ENCODE measurements at places on chromosomes 4 and X.
A peak's percentile ranks its signal among the peaks of the same experiment; 100 is the strongest.

GRCh38 chr4:8160572-8160971 is 2.0 kb upstream of the ABLIM2 start:
- DNase-seq: no peak

DNA sequence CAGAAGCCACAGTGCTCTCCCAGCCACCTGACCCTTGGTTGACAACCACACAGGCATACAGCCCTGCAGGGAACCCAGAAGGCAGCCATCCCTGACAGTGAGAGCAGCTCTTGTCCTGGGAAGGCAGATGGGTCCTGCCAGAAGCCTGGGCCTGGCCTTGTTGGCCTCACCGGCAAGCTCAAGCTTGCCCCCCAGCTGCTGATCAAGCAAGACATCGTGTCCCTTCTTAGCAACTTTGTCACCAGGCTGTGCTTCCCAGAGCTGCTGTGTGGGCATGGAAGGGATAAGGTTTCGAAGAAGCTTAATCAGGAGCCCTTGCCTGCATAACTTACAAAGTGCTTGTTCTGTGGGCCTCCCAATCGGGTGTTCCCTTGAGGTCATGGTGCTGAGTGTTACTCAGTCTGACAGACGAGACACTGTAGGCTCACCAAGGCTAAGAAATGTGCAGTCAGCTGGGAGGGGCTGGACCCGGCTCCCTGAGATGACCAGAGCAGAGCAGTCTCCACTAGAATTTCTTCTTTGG is 6.8 kb upstream of the ABLIM2 start:
- DNase-seq: no peak

DNA sequence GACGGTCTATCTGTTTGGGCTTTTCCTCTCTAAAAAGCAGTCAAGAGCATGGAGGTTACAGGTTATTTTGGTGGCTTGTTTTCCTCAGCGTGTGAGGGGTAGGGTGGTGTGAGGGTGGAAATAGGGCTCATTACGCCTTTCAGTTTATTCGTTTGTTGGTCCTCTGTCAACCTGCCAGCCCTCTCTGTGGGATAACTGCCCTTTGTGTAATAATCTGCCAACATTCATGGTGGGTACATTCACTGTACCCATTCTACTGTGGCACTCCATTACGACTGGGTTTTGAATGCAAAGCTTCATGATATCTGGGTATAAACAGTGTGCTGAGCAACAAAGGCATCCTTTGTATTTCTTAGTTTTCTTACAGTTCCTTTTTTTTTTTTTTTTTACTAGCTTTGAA is 136.4 kb downstream of the ADGRL3 start:
- DNase-seq: no peak

GRCh38 chr4:118772081-118772766 is 63.7 kb downstream of the SEC24D start:
- peak; percentile 73 for DNase-seq

DNA sequence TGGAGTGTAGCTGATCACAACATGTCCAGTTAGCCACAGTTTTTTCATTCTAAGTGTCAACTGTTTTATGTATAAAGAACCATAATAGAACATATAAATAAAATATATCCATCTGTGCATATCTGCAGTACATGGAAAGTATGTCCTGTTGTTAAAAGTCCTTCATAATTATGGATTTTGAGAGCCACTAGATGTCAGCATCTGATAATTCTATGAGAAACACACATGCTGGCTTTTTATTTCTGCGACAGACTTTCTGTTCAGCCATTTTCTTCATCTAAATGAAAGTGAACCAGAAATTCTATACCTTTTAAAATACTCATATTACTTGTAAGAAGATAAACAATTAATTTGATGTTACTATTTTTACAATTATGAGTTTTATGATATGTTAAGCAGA is 251.5 kb downstream of the GPM6A start:
- peak; percentile 71 for DNase-seq

- DNase-seq: no peak
These were observed 974.5 kb upstream of the HS3ST1 start for GRCh38 chr4:12403175-12403574.

DNA sequence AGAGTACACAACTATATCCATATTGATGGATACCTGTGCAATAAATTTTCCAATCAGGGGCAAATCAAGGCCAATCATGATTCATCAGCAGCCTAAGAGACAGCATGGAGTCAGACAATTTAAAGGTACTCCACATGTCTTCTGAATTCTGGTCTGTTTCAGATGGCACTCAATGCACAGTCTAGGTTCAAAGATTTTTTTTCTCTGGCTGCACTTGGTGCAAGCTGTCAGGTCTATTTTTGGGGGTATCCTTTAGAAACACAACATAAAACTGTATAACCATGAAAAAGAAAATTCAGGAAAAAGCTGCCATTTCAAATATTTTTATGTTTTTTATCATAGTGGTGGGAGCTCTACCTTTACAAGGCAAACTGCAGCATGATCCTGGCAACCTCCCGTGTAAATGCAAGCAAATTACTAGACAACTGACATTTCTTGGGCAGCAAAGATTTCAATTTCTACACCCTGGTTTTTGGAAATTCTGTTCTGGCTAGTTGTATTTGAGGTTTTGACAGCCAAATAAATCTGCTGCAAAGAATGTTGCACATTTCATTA is 310.3 kb downstream of the KCNIP4 start:
- no peak for DNase-seq

GRCh38 chrX:118495958-118496762 is 545 bp downstream of the DOCK11 start:
- peak; percentile 66 for DNase-seq

DNA sequence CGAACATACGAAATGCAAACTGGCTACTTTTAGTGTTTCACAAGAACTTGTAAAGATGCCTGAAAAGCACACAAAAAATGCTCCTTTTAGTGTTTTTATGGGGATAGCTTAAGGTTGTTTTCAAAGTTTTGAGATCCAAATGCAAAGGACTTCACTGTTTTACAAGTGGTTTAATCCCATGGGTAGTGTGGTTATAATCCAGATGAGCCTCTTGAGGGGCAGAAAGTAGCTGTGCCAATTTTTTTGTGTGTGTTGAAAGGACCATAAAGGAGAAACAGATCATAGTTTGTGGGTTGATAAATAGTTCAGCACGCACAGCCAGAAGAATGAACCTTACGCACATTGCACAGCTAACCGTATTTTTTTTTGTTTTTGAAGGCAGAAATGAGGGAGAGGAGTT is 126.9 kb upstream of the GIMD1 start:
- no peak for DNase-seq

DNA sequence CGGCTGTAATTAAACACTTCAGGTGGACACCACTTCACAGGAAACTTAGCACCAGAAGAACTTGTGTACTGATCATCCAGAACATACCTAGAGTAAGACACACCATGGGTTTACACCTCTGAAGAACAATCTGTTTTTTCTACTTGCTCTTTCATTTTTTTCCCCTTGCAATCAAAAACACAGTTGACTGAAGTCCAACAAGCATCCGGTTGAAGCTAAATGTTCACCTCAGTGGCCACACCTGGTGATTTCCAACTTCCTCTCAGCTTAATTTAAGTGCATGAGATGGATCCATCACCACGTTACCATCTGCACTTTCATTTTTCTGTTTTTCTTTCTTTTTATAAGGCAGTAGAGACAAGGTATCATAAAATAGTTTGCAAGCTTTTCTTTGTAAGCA is 4.9 kb upstream of the TXK start:
- no peak for DNase-seq

DNA sequence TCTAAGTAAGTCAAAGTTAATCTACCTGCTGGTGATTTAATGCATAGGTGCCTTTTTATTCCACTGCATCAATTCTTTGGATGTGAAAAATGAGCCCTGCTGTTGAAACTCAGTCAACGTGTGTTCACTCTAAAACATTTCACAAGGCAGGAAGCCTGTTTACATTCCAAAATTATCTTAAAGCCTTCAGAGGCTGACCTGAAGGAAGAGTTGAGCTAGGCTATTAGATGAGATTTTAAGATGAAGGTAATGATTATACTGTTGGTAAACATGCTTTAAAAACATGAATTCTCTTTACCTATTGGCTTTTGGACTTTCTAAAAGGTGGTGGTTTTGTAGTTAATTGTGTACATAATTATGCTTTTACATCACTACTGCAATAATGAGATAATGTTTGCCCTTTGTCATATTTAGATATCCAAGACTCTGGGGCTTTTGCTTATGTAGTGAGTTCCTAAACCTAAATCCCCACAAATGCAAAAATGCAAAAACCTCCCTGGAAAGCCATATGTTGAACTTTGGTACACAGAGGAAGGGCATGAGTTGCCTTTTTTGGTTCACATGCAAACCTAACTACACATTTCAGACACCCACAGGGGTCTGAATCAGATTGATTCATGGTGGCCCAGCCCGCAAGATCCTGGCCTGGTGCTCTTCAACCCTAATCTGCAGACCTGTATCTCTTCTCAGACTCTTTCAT is 92.3 kb downstream of the KLHL8 start:
- no peak for DNase-seq

DNA sequence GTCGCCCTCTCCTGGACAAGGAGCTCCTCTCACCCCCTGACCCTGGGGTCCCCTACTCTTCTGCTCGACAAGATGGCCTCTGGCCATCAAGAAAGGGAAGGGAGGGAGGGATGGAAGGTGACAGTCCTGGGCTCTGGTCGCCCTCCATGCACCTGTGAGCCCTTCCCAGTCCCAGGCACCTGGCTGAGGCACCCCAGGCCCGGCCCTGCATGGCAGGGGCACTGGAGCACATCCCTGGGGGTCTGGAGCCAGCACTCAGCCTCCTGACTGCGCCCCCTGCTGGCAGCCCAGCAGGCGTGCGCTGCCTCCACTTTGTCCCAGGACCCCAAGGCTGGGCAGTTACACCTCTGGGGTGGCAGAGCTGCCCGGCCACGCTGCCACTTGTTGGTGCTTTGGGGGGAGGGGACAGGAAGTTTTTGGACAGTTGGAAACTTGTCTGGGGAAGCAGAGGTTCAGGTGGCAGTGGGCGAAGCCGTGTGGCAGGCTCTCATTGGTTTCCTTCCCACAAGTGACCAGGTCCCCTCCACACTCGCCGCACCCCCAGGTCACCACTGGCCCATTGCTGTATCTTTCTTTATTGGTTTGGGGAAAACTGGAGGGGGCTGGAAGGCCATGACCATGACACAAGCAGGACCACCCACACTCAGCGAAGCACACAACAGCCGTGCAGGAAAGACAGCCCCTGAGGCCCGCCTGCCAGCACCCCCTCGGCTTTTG is 4.3 kb downstream of the PNCK start:
- peak; percentile 35 for DNase-seq

DNA sequence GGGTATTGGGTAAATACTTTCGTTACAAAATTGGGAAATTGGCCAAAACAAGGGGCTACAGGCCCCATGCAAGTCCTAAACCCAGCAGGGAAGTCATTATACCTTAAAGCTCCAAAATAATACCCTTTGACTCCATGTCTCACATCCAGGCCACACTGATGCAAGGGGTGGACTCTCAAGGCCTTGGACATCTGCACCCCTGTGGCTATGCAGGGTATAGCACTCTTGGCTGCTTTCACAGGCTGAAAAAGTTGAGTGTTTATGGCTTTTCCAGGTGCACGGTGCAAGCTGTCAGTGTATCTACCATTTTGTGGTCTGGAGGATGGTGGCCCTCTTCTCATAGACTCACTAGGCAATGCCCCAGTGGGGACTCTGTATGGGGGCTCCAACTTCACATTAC is 326.5 kb downstream of the TEX13C start:
- peak; percentile 25 for DNase-seq

- peak; percentile 28 for DNase-seq
These were observed 73.3 kb downstream of the PRPS1 start for GRCh38 chrX:107701493-107702121.

- DNase-seq: peak; percentile 31
These were observed 53.2 kb upstream of the C1QTNF7 start for GRCh38 chr4:15374656-15375055.

GRCh38 chr4:170736710-170737109 is 647.0 kb upstream of the AADAT start:
- no peak for DNase-seq

DNA sequence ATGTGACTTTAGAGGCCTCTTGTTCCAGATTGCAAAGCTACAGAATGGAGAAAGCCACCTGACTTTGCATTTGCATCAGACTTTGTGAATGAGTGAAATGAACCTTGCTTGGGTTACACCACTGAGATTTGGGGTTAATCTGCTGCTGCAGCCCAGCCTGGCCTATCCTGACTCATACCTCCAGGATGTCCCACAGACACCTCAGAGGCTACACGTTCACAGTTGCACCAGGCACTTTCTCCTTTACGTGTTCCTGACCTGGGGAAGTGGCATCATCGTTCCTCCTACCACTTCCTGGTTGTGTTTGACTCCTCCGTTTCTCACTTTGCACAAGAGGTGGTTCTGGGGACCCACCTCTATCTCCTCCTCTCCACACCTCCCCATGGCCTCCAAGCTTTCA is 9.2 kb upstream of the SORCS2 start:
- DNase-seq: no peak
